ENCODE measurements at places on chromosomes 7 and 10.
A peak's percentile ranks its signal among the peaks of the same experiment; 100 is the strongest.

- H3K27ac ChIP-seq = no peak overlapping the region
- DNase-seq = no peak
- H3K27me3 ChIP-seq = peaks cover 9% of the 10 kb centered on the region
- H3K4me1 ChIP-seq = peaks cover 14% of the 10 kb centered on the region
Observed at GRCh38 chr10:44864051-44864450, 47.1 kb upstream of the TMEM72 start.

DNA sequence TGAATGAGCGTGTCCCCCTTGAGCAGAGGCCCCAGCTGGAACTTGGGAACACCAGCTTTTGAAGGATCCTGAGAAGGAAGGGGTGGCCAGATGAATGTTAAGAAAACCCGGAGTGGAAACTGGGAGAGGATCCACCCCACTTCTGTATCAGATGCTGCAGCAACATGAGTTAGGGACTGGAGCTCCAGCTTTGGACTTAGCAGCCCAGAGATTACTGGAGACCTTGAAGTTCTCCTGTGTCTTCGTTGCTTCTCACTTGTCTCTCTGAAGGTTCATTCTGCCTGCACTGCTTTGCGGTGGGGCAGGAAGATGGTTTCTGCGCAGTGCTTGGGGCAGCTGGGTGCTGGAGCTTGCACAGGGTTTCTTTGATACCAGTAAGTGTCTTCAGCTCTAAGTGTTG, 9.3 kb downstream of the TMEM248 start:
- H3K4me1 ChIP-seq = peaks cover 85% of the 10 kb centered on the region
- no peaks in the 10 kb centered on the region for H3K27me3 ChIP-seq
- H3K36me3 ChIP-seq = peaks cover 10% of the 10 kb centered on the region
- H3K4me3 ChIP-seq = no peak overlapping the region

DNA sequence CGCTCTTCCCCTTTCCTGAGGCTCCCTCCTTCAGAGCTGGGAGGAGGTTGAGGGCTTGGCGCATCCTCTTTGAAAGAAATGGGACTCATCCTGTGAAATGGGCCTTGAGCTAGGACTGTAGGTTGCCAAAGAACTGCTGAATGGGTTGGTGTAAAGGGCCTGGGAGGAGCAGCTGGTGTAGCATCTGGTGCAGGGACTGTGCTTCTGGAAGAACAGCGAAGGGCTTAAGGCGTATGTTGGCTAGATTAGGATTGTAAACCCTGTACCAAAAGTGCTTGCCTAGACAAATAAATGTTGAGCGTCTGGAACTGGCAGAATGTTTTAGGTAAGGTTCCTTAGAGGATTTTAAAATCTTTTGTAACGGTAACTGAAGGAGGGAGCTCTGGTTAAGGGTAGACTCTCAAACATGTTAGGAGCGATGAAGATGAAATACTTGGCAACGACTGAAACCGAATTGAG, 563 bp downstream of the STAM start:
- H3K4me3 ChIP-seq = peak overlapping the region; percentile 82
- peak overlapping the region; percentile 93 for H3K27ac ChIP-seq
- no peaks in the 10 kb centered on the region for H3K36me3 ChIP-seq
- no peak for DNase-seq
- H3K4me1 ChIP-seq = peaks cover 59% of the 10 kb centered on the region

GRCh38 chr7:126606331-126606730, 646.4 kb downstream of the GRM8 start:
- H3K27ac ChIP-seq = no peak overlapping the region
- no peaks in the 10 kb centered on the region for H3K36me3 ChIP-seq
- H3K4me1 ChIP-seq = no peaks in the 10 kb centered on the region
- no peaks in the 10 kb centered on the region for H3K27me3 ChIP-seq
- DNase-seq = no peak
- H3K4me3 ChIP-seq = no peak overlapping the region

GRCh38 chr10:116892907-116893685, 43.8 kb downstream of the ENO4 start:
- no peaks in the 10 kb centered on the region for H3K36me3 ChIP-seq
- no peak for DNase-seq
- no peaks in the 10 kb centered on the region for H3K4me1 ChIP-seq
- H3K27ac ChIP-seq = no peak overlapping the region
- no peaks in the 10 kb centered on the region for H3K27me3 ChIP-seq

- no peaks in the 10 kb centered on the region for H3K4me1 ChIP-seq
- no peak overlapping the region for H3K4me3 ChIP-seq
- DNase-seq = no peak
- no peaks in the 10 kb centered on the region for H3K36me3 ChIP-seq
- H3K27me3 ChIP-seq = no peaks in the 10 kb centered on the region
Observed at GRCh38 chr10:34698979-34699378, 116.1 kb downstream of the PARD3 start.

Data from CD4-positive, alpha-beta memory T cell (primary cell).